ENCODE measurements at places on chromosomes 6 and 20. TPM values are rescaled to one million over a fixed set of nuclear protein-coding genes. Genes with fewer than 3 reads are reported as not detected.

RNF182 gene
- 0.66 TPM for total RNA-seq

RAB44 gene
- total RNA-seq = 0.29 TPM

MICA gene
- 28.1 TPM for total RNA-seq

NOX3 gene
- total RNA-seq = not detected

GJA10 gene
- not detected for total RNA-seq

C6orf163 gene
- 4.7 TPM for total RNA-seq

TFB1M gene
- total RNA-seq = 18.4 TPM

ANKRD6 gene
- total RNA-seq = 18.0 TPM

Data from breast epithelium (tissue), 4 donors.